ENCODE measurements at places on chromosomes 1 and 21.

GRCh38 chr1:223030871-223031400 is 112.1 kb downstream of the TLR5 start:
- DNase-seq, result no peak

GRCh38 chr1:30194046-30194619 is 529.3 kb downstream of the MATN1 start:
- no peak for DNase-seq

GRCh38 chr1:229208481-229208880 is 62.4 kb upstream of the RAB4A start:
- no peak for DNase-seq

DNA sequence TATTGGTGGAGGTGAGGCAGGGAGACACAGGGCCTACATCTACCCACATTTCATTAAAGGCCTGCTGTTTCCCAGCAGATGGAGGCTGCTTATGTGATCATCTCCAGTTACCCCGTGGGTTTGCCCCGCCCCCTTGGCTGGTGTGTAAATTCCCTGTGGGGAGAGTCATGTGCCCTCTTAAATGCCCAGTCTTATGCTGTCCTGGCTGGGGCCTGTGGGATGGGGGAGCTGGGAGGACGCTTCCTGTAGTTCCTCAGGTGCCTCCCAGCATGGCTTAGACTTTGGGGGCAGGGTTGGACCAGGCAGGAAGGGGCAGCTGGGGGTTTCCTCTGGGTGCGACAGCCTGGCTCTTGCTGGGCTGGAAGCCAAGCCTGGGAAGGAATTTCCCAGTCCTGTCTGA is 15.5 kb upstream of the CITED4 start:
- DNase-seq, result no peak

DNA sequence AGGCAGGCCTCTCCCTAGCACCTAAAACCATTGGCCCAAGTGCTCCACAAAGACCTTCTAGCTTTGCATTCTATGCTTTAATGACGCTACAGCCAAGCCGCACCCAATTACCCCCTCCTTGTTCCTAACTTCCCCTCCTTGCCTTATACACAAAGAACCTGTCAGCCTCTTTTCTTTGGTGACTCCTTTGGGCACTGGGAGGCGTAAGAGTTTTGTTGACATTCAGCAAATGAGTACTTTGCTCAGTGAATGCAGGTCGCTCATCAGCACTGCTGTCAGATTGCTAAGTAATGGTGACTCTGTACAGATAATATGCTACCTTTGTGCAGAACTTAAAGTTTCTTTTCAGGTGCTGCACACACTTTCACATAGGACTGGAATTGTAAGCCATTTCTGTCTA is 187.6 kb upstream of the FAM78B start:
- DNase-seq, result no peak

GRCh38 chr1:104797982-104798381 is 1048.3 kb downstream of the AMY1C start:
- no peak for DNase-seq

GRCh38 chr1:116402333-116402732 is 29.3 kb downstream of the ATP1A1 start:
- no peak for DNase-seq

DNA sequence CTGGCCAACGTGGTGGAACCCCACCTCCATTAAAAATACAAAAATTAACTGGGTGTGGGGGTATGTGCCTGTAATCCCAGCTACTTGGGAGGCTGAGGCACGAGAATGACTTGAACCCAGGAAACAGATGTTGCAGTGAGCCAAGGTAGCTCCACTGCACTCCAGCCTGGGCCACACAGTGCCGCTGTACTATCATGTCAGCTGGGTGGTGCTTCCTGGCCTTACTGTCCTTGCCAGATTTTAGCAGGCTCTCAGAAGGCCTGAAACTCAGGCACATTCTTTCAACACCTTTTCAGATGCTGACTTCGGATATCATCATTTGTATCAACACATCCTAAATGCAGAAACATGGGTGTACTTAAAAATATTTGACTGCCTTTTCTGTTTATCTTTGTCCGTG is 31.6 kb upstream of the NBL1 start:
- DNase-seq, result no peak

DNA sequence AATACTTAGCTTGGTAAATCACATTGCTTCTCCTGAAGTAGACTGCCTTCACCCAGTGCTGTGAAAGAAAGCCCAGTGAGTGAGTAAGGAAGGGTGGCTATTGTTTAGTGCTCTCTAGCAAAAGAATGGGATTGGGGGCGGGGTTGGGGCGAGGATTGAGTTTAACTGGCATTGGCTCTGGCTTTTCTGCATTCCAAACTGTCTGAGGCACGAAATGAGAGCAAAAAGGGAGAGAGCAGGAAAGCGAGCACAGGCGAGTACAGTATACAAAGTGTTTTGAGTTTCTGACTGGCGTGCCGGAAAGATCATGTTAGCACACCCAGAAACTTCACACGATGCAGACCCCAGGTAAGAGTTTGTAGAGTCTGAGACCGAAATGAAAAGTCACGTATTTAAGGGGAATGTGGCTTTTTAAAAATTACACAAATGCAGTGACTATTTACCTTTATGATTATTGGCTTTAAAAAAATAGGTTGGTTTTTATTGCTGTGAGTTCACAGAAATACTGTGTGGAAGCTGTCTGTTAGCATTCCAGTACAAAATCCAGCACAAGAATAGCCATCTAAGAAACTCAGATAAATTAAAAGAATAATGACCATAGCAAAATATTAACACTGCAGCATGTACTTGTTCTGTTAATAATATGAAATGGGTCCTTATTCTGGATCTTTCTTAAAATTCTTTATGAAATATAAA is 155.4 kb downstream of the CLEC20A start:
- DNase-seq, result peak; percentile 61

- no peak for DNase-seq
Measured at GRCh38 chr1:39574646-39575045, 1.9 kb downstream of the PABPC4 start.

- no peak for DNase-seq
Measured at GRCh38 chr1:219573158-219573557, 39.7 kb downstream of the ZC3H11B start.

- no peak for DNase-seq
Measured at GRCh38 chr1:169563650-169564049, 22.6 kb downstream of the F5 start.

GRCh38 chr21:33824156-33824941 is 91.3 kb downstream of the ATP5PO start:
- DNase-seq, result no peak

DNA sequence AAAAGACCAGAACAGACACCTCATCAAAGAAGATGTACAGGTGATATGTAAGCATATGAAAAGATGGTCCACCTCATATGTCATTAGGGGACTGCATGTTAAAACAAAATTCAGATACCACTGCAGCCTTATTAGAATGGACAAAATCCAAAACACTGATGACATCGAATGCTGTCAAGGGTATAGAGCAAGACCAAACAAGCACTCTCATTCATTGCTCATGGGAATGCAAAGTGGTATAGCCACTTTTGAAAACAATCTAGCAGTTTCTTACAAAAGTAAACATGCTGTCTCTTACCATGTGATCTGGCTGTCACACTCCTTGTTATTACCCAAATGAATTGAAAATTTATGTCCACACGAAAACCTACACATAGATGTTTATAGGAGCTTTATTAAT is 426.6 kb upstream of the ESRRG start:
- no peak for DNase-seq

DNA sequence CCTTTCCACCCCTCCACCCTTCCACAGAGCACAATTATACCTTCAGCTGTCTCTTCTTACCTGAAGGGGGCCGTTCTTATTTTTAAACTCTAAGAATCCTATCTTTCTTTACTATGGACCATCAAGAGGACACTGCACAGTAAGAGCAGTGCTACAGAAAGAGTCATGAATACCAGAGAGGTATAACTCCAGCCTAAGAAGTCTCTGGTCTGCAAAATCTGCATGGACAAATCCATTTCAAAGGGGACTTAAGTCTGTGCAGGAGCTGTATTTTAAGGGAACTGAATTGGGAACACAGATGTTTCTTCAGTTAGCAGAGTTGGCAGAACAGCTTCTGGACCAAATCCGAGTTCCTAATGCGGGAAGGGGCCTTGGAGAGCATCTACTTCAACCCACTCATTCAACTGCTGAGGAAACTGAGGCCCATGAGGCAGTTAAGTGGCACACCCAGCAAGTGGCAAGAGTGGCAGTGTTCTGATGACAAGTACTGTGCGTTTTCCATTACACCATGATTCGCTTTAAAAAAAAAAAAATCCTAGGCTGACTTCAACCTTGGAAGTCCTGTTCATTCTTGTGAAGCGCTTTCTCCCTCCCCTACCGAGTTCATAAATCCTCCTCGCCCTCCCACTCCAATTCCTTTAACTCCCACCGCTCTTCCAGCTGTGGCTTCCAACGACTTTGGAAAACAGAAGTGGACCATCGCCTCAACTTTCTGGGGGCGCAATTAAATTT is 1.8 kb downstream of the PLPP3 start:
- no peak for DNase-seq

DNA sequence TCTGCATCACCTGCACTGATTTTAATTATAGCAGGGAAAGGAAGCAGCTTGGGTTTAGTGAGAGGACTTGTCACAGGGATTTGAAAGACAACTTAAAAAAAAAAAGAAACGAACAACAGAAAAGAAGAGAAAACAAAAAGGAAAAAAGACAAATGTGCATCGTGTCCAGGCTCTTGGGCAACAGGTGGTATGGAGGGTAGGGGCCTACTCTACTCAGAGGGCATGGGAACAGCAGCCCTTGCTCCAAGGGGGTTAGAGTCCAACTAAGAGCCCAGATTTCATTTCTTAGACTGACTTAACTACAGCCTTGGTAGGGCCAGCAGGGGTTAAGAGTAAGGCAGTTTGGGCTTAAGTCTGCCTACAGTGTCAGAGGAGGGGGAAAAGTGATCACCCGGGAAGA is 15.3 kb upstream of the EXOSC10 start:
- no peak for DNase-seq

DNA sequence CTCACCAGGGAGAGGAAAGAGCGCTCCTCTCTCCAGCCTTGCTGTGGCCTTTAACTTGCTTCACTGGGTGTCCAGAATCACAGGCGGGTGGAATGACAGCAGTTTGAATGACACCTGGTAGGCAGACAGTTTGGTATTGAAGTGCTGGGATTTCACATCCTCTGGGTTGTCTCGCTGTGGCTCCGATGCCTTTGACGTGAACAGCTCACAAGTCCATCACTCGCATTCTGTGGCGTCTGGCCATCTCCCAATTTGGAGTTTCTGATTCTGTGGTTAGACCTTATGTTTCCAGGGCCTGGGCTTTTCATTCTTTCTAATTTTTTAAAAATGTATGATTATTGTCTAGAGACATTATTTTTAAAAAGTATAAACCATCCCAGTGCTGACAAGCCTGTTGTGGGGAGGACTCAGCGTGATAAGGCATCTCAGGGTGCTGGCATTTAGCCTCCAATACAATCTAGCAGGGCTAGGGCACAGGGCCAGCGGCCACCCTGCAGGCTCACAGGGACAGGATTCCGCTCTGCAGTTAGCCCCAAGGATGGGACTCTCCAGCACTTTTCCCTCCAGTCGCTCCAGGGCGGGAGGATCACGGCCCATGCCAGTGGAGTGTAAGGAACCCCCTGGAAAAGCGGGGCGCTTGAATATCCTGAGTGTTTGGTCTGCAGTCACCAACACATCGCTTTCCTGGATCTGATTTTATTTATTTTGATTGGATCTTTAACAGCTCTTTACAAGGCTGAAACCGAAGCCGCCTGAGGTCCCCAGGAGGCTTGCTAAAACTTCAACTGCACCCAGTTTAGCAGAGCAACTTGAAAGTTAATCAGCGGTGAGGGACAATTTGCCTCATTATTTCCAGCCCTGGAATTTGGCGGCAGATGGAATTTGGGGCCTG is 178.3 kb downstream of the TRABD2B start:
- DNase-seq, result no peak

- DNase-seq, result no peak
Measured at GRCh38 chr1:78426408-78426807, 64.4 kb upstream of the PTGFR start.

Data from right lung (tissue), 10 donors.